HS-5 (cell line): ENCODE measurements at places on chromosomes 6 and 20.

GRCh38 chr6:93581371-93581770 lies 162.0 kb upstream of the EPHA7 start:
- no peak for DNase-seq

DNA sequence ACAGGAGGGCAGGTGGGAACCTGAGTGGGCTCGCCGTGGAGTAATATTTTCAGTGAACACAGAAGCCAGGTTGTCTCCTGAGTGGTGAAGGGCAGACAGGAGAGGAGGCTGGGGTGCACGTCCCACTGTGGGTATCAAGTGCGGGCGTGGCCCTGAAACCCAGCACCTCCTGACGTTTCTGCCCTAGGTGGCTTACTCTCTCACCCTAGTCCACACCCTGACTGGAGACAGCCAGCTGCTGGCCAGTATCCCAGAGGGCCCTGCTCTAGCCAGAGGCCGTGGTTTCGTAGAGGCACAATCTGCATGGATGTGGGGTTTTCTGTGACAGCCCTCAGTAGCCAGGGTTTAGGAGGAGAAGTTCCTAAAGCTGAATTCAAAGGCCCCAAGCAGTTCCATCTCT lies 86.7 kb downstream of the TRERF1 start:
- DNase-seq, result no peak

- DNase-seq, result no peak
These were observed 11.1 kb upstream of the EYA4 start for GRCh38 chr6:133230052-133230451.

GRCh38 chr6:132483779-132484679 lies 28.9 kb downstream of the STX7 start:
- DNase-seq, result peak; percentile 49
